ENCODE measurements at places on chromosomes 3 and 15.

GRCh38 chr15:71437919-71438318, 322.6 kb downstream of the THSD4 start:
- DNase-seq: no peak

DNA sequence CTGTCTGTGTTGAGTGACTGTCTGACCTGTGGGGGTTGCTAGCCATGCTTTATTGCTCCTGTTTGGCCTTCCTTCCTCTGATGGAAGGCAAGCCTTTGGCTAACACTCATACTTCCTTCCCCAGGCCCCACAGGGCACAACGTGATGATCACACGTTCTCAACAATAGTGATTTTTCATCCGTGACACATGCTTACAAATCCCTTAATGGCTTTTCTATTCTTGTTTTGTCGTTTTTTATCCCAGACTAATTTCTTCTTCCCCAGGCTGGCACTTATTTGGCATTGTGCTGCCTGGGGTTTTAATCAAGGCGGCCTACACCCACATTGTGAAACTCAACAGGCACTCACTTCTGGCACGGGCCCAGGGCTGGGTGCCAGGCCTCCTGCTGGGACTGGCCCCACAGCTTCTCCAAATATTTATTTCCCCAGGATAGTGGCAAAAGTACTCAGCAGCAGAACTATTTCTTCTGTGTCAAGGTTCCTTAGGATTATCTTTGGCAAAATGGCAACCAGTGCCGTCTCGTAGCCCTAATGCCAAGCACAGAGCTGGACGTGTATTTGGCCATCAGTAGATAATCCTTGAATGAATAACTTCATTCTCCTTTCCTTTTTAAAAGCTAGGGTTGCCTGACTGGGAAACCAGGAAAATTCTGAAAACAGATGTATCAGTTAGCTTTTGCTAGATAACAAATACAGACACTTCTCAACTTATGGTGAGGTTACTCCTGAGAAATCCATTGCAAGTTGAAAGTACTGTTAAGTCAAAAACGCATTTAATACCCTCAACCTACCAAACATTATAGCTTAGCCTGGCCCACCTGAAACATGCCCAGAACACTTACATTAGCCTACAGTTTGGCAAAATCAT, 30.6 kb downstream of the CMTM7 start:
- no peak for DNase-seq

DNA sequence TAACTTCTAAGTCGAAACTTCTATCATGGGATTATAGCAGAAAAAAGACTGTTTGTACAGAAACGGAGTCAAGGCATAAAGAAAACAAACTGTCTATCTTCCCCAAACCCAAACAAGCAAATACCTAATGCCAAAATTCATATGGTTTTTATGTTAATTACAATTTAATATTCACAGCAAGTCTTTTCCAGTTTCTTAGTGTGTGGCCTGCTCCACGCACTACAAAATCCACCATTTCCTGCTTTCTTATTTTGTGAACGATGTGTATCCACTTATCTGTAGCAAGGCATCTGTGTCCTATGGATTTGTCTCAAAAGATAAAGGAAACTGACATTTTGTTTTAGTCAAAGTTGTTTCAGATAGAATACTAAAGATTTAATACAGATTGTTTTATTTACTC, 588.0 kb upstream of the CCDC54 start:
- no peak for DNase-seq

DNA sequence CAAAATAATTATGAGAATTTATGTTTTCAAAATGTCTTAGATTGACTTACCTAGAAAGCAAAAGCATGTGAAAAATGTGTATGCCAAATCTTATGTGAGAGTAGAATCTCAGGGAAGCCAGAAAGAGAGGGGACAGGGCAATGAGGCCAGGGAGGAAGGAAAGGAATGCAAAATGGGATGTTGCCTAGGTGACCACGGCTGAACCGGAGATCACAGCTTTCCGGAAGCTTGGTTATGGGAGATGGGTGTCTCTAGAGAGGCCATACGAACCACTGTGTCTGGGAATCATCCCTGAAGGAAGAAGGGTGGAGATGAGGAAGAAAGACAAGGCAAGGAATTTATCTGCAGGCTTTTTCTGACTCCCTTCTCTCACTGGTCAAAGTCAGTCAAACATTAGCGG, 76.0 kb downstream of the SUCLG2 start:
- DNase-seq: no peak

DNA sequence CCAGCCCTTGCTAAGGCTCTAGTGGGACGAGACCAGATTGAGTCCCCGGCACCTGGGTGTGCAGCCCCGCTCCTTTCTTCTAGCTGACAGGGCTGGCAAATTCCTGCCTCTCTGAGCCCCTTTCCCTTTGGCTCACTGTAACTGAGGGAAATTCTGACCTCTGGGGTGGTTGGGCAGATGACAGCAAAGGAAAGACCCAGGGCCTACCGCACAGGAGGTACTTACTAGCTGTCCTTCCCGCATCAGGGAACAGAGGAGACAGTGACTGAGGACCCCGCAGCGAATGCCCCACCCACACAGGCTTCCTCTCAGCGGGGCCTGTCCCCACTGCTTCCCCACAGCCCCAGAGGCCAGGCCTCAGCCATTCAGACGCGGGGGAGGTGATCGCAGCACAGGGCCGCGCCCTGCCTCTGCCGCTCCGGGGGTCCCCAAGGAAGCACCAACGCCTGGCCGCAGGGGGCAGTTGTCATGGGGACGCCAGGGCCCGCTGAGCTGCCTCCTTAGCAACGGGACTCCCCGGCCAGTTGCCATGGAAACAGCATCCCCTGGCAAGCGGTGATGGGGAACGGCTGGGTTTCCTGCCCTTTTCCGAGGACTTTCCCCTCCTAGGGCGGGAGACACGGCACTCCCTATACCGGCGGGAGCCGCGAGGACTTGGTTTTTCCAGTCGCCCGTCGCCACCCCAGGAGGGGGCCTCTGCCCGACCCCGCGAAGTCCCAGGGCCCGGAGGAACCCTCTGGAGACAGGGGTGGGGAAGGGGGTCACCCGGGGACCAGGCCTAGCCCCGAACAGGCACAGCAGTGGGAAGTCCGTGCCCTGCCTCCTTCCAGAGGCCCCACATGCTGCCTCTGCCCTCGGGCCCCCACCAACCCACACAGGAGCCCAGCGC, 50.1 kb downstream of the HCN4 start:
- peak; percentile 69 for DNase-seq

DNA sequence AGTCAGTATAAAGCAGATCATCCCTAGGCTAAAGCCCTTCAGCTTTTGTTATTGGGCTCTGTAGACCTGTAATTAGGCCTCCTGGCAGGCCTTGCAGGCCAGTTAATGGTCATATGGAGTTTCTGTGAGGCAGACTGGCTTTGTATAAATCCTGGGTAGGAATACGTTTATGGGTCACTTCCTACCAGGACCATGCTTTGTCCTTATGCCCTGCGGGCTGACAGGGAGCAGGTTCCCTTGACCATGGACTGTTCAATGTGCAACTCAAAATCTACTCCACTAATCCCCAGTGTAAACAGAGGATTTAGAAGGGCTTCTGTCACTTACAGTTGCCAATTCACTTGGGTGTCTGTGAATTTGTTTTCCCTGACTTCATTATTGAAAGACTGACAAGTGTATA, 202.7 kb upstream of the MLF1 start:
- DNase-seq: peak; percentile 79

- no peak for DNase-seq
Measured at GRCh38 chr3:45545476-45545875, 49.1 kb upstream of the LIMD1 start.

GRCh38 chr15:65020419-65020818, 9.0 kb downstream of the MTFMT start:
- no peak for DNase-seq

DNA sequence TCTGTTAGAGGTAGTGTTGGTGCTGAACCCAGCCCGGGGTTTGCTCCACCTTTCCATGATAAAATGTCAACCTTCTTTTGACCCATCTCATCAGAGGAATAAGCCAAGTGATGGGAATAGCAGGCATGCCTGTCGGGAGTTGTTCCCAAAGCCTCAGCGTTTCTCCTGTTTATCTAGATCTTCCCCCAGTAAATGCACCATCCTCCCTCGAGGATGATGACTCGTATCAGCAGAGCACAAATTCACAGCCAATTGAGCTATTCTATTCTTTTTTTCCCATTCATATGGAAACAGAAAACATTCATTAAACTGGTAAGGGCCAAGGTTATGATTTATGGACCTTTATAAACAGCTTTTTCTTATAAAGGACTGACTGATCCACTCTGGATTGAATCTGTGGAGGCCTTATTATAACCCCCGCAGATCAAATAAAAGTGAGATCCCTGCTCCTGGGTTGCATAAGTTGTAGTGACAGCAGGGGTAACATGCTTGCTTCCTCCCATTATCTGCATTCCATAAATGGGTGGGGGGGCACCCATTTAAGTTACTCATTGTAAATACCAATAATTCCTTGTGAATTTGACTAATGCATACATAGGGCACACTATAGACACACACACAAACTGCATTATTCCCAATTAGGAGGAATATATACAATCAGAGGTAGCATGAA, 207.3 kb downstream of the PLCL2 start:
- DNase-seq: no peak

DNA sequence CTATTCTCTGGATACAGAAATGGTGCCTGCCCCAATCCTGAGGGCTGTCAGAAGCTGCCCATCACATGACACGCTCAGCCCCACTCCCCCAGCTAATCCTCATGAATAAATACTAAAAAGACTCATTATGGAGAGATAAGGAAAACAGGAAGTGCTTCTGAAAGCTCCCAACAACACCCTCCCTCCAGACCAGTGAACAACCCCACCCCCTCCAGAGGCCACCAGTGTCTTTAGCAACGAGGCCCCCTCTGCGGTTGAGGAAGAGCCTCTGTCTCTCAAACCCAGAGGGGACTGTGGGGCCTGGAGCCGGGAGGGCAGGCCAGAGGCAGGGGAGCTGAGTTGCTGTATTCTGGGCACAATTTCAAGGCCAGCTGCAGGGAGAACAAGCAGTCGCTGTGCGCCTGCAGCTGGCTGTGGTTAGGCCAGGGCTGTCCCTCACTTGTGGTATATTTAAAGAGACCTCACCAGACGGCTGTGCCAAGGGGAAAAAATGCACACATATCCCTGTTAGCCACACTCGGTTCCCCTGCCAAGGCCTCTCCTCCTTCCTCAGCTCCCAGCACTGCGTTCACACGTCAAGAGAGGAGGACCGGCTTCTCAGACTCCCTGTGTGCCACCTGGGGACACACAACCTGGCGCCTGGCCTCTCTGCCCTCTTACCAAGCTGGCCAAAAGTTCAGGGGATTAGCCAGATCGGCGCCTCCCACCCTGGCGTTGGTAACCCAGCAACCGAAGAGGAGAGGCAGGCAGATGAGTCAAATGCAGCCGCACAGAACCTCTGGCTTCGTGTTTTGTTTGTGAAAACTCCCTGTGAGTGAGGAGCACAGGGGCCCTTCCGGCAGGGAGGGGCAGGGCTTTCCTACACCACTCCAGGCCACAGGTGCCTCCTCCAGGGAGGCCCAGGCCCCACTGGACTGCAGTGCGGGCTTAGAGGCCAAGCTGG, 101.2 kb upstream of the ETV5 start:
- DNase-seq: peak; percentile 69

DNA sequence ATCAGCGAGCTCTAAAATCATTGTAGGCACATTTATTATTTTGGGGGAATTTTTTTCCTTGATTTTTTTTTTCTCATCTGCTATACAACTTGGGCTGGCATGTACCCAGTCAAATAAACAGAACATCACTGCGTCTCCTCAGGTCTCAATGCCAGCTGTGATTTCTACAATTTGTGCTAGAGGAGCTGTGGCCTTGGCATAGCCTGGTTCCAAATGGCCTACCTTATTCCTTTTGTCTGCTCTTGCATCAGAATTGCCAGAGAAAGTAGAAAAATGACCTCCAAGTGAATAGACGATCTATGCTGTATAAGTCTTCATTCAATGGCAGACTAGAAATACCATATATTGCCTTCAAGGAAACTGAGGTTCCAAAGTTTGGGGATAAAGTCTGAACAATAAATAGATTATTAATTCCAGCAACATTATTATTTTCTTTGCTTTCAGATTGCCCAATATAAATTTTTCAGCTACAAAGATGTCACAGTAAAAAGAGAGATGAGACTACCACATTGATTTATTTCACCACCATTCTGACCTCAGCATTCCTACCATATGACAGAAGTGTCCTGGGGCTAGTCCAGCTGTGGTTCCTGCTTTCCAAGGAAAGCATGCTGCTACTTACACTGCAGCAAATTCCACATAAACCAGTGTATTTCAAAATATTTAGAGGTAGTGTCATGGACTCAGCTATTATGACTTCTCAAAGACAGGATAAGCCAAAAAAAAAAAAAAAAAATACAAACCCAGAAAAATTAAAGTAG, 493.9 kb upstream of the ZNF385D start:
- no peak for DNase-seq

GRCh38 chr3:27659279-27660021, 62.7 kb downstream of the EOMES start:
- peak; percentile 79 for DNase-seq

DNA sequence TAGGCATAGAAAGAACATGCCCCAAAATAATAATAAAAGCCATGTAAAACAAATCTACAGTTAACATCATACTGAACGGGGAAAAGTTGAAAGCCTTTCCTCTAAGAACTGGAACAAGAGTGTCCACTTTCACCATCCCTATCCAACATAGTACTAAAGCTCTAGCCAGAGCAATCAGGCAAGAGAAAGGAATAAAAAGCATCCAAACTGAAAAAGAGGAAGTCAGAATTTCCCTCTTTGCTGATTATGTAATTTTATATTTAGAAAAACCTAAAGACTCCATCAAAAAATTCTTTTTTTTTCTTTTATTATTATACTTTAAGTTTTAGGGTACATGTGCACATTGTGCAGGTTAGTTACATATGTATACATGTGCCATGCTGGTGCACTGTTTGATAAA, 661.6 kb upstream of the CBLB start:
- DNase-seq: no peak

DNA sequence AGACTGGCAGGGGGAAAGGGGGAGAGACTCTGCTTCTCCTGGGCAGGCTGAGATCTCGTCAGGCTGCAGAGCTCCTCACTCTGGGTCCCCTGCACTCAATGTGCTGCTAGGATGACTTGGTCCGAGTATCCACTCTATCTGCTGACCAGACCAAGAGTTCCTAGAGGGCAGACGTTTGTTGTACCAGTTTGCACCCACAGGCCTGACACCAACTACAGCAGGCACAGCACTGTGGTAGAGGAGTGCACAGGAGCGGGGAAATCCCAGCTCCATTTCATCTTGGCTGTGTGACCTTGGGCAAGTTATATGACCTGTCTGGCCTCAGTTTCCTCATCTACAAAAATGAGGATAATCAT, 29.0 kb downstream of the CCDC12 start:
- DNase-seq: no peak

- DNase-seq: no peak
Measured at GRCh38 chr3:56860351-56860750, 58.6 kb upstream of the ARHGEF3 start.

All from HAP-1 (cell line).